ENCODE measurements at places on chromosomes 12 and 14. TPM values are rescaled to one million over a fixed set of nuclear protein-coding genes. Genes with fewer than 3 reads are reported as not detected.

The KRT77 gene
- total RNA-seq, result not detected

The NEUROD4 gene
- total RNA-seq, result not detected

The ENDOU gene
- not detected for total RNA-seq

The ZDHHC22 gene
- not detected for total RNA-seq

The CKB gene
- total RNA-seq, result 4.3 TPM

The SCN8A gene
- 0.96 TPM for total RNA-seq

The TMEM132D gene
- not detected for total RNA-seq

The NID2 gene
- total RNA-seq, result 0.20 TPM

The SYT1 gene
- not detected for total RNA-seq

The CD163L1 gene
- 1.2 TPM for total RNA-seq

The TAS2R8 gene
- total RNA-seq, result not detected

The FOXG1 gene
- not detected for total RNA-seq

The CPNE6 gene
- total RNA-seq, result 0.14 TPM

- H3K27me3 ChIP-seq, result no peaks in the 10 kb centered on the region
- no peak overlapping the region for H3K4me3 ChIP-seq
Measured at GRCh38 chr14:56650048-56650447, 70.5 kb downstream of the TMEM260 start.

GRCh38 chr12:4734625-4735340 is 14.6 kb downstream of the GALNT8 start:
- no peak for DNase-seq
- no peaks in the 10 kb centered on the region for H3K36me3 ChIP-seq
- peaks cover 25% of the 10 kb centered on the region for H3K27me3 ChIP-seq
- H3K4me1 ChIP-seq, result no peaks in the 10 kb centered on the region

DNA sequence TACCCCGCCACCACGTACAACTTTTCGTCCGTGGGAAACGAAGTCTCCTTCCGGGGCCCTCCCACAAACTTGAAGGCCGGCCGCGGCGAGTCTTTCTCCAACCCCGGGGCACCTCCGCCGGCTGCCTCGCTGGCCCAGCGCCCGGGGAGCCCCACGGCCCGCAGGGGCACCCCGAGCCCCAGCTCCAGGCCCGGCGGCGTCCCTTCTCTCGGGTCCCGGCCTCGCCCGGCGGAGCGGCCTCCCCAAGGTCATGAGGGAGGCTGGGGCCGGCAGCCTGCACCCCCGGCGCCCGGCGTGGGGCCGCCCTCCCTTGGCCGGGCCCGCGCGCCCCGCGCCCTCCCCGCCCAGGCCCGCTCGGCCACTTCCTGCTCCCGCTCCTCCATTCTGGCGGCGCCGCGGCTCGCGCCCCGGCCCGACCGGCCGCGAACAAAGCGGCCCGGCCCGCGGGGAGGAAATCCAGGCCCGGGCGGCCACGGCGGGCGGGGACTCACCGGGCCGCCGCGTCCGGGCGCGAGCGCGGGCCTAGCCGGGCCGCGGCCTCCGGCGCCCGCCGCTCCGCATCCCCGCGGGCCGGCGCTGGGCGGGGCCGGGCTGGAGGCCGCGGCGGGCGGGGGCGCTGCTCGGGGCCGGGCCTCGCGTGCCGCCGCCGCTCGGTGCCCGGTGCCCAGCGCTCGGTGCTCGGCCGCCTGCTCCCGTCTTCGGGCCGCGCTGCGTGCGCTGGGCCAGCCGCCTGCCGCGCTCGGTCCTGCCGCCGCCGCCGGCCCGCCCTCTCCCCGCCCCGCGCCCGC is at the start of gene AKT1:
Gene AKT1 (minus strand): TSS at position 756 of the 788 bp plus-strand sequence. CDS start 3,105 bp downstream, outside the sequence.
- DNase-seq, result peak; percentile 73
- peaks cover 6% of the 10 kb centered on the region for H3K27me3 ChIP-seq
- peaks cover 7% of the 10 kb centered on the region for H3K36me3 ChIP-seq

- no peaks in the 10 kb centered on the region for H3K4me1 ChIP-seq
- H3K4me3 ChIP-seq, result no peak overlapping the region
- no peaks in the 10 kb centered on the region for H3K36me3 ChIP-seq
- no peak overlapping the region for H3K27ac ChIP-seq
- no peaks in the 10 kb centered on the region for H3K27me3 ChIP-seq
Measured at GRCh38 chr12:5478081-5478706, 46.3 kb downstream of the NTF3 start.

DNA sequence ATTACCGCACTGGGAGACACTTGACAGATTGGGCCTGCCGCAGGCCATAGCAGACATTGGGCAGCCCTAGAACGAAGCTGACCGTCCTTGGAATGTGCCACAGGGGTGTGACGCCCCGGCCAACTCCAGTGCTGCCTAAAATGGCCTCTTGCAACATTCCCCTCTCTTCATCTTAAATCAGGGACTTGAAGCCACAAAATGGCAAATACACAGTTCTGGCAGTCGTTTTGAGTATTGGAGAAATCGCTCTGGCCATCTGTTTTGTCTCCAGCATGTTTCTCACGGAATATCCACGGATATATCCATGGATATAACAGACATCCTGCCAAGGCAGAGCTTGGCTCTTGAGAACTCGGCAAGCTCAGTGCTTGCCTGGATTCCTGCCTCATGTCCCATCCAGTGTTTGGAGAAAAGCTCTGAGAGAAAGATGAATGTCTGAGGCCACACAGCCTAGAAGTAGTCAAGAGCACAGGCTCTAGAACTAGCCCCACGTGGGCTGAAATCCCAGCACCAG is 158.4 kb downstream of the CHST11 start:
- peaks cover 29% of the 10 kb centered on the region for H3K36me3 ChIP-seq
- H3K27ac ChIP-seq, result no peak overlapping the region
- DNase-seq, result no peak

DNA sequence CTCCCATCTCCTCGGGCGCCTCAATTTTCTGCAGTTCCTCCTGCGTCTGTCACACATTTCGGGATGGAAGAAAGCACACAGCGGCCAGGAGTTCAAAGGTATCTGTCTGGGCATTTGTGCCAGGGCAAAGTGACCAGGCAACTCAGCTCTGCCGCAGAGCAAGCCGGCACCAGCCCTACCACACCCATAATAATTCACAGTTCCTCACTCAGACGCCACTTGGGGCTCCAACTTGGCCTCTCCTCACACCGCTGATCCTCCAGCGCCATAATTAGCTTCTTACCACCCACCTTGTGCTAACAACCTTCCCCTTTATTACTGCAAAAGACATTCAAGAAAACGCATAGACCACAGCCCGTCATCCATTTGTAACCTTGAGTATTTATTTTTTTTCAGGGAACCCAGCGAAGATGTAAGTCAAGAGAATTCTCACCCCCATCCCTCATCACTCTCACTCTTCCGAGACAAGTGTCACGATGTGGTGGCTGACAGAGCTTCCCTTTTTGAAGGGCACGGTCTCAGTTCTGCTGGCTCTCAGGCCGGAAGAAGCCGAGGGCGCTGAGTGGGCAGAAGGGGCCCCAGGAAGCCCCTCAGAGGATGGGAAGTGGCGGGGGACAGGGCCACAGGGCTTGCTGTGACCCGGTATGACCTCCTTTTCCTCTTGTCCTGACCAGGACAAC is 25.2 kb upstream of the NCOR2 start:
- H3K27me3 ChIP-seq, result peaks cover 22% of the 10 kb centered on the region
- no peak overlapping the region for H3K27ac ChIP-seq
- H3K4me1 ChIP-seq, result peaks cover 14% of the 10 kb centered on the region
- no peak overlapping the region for H3K4me3 ChIP-seq
- peaks cover 3% of the 10 kb centered on the region for H3K36me3 ChIP-seq
- no peak for DNase-seq

DNA sequence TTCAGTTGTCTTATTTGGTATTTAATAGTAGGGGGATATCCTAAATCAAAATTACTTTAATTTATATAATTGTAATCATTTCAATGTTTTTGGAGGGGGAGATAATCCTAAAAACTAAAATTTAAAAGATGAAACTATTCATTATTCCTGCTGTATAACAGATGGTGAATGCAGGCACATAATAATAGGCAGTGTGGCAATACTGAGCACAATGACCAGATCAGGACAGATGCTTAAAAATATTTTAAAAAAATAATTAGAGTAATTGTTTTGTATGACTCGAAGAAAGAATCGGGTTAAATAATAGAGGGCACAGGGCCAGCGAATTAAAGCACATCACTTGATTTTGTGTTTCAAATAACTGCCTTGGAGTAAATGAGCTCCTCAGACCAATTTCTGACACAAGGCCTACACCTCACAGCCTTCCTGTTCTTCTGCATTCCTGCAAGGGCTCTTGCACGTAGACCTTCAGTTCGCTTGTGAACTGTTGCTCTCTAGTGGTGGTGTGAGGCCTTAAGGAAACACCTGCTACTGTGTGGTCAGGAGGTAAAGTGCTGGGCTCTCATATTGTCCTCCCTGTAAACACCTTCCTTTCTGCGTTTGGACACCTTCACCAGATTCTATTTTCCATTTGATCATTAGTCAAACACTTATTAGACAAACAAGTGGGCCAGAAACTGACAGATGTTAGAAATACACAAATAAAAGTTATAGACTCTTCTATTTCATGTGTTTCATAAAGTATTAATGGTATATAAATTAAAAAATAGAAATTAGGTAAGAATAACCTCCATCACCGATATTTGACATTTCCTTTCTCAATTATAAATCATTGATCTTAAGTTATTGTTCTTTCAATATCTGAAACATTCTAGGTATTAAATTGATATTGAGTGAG is 29.3 kb upstream of the KLRF1 start:
- peaks cover 39% of the 10 kb centered on the region for H3K4me1 ChIP-seq
- peaks cover 16% of the 10 kb centered on the region for H3K36me3 ChIP-seq
- peaks cover 4% of the 10 kb centered on the region for H3K27me3 ChIP-seq
- peak overlapping the region; percentile 68 for H3K27ac ChIP-seq
- no peak for DNase-seq

DNA sequence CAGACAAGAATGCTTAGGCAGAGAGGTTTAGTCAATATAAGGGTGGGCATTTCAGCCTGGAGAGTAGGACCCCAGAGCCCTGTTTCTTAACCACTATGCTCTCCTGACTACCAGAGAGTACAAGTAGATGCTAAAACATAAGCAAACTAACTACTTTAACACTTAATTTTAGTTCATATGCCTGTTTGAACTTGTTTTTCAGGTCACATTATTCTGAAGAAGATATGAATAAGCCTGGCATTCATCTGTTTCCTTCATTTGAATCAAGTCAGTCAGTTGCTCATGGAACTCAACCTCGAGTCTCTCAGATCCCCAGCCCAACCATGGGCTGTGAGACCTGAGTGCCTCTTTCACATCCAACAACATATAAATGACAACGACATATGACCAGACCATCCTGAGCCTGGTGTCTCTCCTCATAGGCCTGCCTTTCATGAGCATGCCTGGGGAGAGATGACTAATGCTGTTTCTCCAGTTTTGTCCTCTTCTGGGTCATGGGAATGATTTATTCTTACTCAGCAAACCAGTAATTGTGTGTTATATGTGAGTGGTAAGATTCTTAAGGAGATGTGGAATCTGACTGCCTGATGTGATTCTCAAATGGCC is 251.1 kb upstream of the BTG1 start:
- H3K36me3 ChIP-seq, result peaks cover 49% of the 10 kb centered on the region
- H3K27me3 ChIP-seq, result no peaks in the 10 kb centered on the region
- H3K27ac ChIP-seq, result peak overlapping the region; percentile 53
- H3K4me1 ChIP-seq, result peaks cover 61% of the 10 kb centered on the region
- DNase-seq, result no peak

DNA sequence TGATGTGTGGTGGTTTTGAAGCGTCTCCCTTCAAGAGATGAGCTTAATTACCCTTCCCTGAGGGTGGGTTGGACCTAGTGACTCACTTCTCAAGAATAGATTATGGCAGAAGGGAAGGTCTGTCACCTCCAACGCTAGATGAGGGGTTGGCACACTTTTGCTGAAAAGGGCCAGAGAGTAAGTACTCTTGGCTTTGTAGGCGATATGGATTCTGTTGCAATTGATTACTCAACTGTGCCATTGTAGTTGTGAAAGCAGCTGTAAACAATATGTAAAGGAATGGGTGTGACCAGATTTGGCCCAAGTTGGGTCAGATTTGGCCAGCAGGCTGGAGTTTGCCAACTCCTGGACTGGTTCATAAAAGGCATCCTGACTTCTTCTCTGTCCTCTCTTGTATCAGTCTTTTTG is 53.3 kb downstream of the SMIM41 start:
- no peaks in the 10 kb centered on the region for H3K36me3 ChIP-seq
- peaks cover 30% of the 10 kb centered on the region for H3K27me3 ChIP-seq
- no peak for DNase-seq
- no peak overlapping the region for H3K27ac ChIP-seq
- H3K4me1 ChIP-seq, result no peaks in the 10 kb centered on the region
- H3K4me3 ChIP-seq, result no peak overlapping the region

GRCh38 chr14:23932639-23933038 is 20.9 kb upstream of the DHRS4 start:
- H3K27ac ChIP-seq, result no peak overlapping the region
- H3K36me3 ChIP-seq, result no peaks in the 10 kb centered on the region

DNA sequence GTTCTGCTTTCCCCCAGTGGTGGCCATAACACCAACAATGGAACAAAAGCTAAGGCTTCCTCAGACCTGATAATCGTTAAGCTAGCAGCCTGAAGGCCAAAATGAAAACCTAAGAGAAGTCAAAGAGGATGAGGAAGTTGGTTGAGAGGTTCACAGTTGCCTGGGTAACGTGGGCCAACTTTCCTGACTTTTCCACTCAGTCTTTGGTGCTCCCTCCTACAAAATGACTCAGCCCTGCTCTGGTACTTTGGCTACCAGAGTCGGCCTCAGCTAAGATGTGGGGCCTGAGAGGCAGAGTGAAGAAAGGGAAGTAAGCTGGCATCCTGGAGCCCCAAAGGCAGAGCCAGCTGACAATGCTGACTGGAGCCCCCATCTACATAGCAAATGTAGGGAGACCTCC is 14.9 kb upstream of the FKBP11 start:
- H3K4me1 ChIP-seq, result peaks cover 15% of the 10 kb centered on the region
- H3K27ac ChIP-seq, result no peak overlapping the region

GRCh38 chr12:19547271-19547671 is 108.0 kb downstream of the AEBP2 start:
- H3K4me3 ChIP-seq, result no peak overlapping the region
- peaks cover 4% of the 10 kb centered on the region for H3K4me1 ChIP-seq
- DNase-seq, result no peak
- H3K27ac ChIP-seq, result no peak overlapping the region

DNA sequence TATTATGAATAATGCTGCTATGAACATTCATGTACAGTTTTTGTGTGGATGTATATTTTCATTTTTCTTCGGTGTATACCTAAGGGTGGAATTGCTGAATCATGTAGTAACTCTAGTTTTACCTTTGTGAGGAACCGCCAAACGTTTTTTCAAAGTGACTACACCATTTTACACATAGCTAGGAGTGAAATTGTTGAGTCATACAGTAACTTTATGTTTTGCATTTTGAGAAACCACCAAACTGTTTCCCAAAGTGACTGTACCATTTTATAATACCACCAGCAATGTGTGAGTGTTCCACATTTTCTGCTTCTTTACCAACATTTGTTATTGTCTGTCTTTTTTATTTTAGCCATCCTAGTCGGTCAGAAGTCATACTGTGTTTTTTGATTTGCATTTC is 3.1 kb upstream of the TPH2 start:
- H3K4me1 ChIP-seq, result peaks cover 3% of the 10 kb centered on the region
- no peaks in the 10 kb centered on the region for H3K36me3 ChIP-seq
- DNase-seq, result no peak
- H3K27ac ChIP-seq, result no peak overlapping the region
- H3K27me3 ChIP-seq, result peaks cover 29% of the 10 kb centered on the region
- H3K4me3 ChIP-seq, result no peak overlapping the region

- no peaks in the 10 kb centered on the region for H3K4me1 ChIP-seq
- H3K4me3 ChIP-seq, result no peak overlapping the region
- no peaks in the 10 kb centered on the region for H3K36me3 ChIP-seq
- DNase-seq, result no peak
Measured at GRCh38 chr12:127473766-127474165, 793.2 kb upstream of the TMEM132C start.
